Activated T-helper 1 cell treated with Interleukin-2 at 50 U/mL for 16 hours (primary cell): ENCODE measurements at places on chromosomes 3 and 15.
A peak's percentile ranks its signal among the peaks of the same experiment; 100 is the strongest.

GRCh38 chr3:145752576-145752975 is 408.4 kb downstream of the PLOD2 start:
- DNase-seq, result no peak

GRCh38 chr15:81863162-81863561 is 182.7 kb downstream of the MEX3B start:
- no peak for DNase-seq

DNA sequence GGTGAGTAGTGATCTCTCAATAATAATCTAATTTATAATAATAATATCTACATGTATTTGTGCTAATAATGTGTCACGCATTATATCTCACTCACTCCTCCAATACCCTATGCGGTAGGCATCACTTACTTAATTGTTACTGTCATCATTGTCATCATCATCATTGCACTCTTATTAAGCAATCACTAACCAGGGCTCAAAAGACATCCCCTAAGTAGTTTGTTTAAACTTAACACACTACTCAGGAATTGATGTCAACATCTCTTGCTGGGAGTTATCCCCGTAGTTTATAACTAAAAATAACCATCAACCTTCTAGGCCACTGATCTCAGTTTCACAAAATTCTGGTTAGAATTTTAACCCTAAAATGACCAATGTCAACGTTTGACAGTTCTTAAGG is 56.8 kb upstream of the ICE2 start:
- no peak for DNase-seq

DNA sequence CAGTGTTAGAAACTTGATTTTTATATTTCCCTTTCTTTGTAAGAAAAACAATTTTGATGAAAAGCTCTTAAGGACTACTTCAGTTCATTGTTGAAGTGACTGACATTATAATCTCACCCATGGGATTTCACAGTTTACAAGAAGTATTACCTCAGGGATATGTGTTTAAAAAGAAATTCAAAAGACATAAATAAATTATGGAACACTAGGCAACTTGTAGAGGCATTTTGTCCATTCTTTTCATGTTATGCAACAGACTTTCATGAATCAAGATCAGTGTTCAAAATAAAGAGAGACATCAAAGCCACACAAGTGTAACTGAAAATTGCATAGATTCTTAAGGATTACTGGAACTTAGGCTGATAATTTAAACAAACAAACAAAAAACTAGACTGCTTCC is 196.8 kb upstream of the AGTR1 start:
- DNase-seq, result no peak

- peak; percentile 5 for DNase-seq
Measured at GRCh38 chr3:197458179-197458707, 97.5 kb downstream of the BDH1 start.

GRCh38 chr3:132593947-132594323 is 3.1 kb upstream of the ACKR4 start:
- DNase-seq, result no peak

DNA sequence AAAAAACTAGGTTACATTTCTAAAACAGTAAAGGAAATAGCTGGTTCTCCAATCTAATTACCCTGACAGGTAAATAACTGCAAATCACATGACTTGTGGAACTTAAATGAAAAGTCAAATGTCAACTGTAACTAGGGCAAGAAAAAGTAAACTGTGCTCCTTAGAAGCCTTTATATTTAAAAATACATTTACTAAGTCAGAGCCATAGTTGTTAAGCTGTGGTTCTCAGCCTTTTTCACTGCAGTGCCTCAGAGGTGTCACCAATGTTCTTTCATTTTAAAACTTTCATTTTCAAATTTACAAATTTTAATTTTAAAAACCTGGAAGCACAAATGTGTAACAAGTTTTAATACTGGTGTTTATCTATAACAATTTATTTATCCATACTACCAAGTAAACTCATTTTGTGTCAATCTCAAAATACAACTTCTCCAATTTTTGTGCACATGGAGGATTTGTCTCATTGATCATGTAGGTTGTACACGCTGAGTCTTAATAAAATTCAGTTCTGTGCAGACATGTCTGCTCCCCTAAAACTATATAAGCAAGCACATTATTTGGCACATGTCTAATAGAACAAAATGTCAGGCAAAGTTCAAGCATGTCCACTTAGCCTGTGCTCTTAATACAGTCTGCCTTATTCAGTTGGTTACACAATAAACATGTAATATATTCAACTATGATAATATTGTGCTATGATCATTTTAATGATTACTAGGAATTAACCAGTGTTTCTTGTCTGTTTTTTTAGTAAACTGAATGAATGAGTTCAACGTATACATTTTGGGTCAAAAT is 70.4 kb downstream of the DLG1 start:
- no peak for DNase-seq

DNA sequence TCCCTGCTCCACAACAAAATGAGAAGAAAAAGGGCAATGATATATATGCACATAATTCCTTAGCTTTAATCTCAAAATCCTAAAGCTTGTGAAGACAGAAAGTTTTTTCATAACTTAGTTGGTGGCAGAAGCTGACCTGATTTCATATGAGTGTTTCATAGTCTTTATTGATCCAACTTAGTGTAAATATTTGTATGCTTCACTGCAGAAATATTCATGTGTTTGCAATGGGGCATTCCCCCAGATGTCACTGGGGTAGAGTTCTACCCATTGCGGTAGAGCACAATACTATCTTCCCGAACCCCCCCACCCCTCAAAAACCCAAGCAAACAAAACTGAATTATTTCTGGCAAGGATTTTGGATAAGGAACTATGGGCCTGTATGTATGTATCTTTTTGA is 221.2 kb downstream of the THRB start:
- no peak for DNase-seq

DNA sequence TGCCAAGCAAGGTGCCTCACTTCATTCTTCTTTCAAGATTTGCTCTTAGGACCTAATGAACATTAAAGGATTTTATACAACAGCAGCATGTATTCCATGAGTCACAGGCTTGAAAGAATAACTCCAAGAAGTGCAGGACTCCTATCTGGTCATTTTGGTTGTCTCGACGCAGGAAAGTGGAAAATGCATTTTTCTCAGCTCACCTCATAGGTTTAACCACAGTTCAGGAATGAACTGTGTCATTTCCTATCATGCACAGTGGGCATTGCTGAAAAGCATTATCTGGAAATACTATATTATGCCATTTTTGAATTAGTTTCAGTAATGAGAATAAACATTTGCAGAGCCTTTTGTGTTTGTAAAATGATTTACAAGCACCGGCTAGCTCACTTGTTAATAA is 98.7 kb upstream of the BFSP2 start:
- DNase-seq, result no peak

- no peak for DNase-seq
Measured at GRCh38 chr3:152380043-152380442, 111.3 kb downstream of the MBNL1 start.

DNA sequence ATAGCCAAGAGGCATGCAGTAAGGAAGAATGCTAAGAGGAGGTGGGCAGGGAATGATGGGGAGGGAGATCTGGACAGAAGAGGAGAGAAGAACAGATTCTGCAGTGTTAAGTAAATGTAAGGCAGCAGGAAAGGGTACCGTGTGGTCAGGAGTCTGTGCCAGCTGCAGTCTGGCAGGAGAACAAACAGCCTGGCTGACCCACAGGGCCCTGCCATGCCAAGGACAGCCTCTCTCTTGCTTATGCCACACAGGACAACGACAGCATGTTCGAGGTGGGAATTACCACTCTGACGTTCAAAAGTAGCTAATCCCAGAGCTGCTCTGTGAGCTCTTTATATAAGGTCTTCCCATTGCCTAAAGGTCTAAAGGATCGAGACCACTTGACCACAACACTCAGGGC is 31.3 kb downstream of the DAPK2 start:
- no peak for DNase-seq

GRCh38 chr3:186093271-186093900 is 15.5 kb downstream of the ETV5 start:
- DNase-seq, result no peak

- DNase-seq, result no peak
Measured at GRCh38 chr3:66441129-66441528, 59.7 kb downstream of the LRIG1 start.

- no peak for DNase-seq
Measured at GRCh38 chr3:131912255-131912654, 122.6 kb downstream of the CPNE4 start.

GRCh38 chr15:95304151-95304946 is 1026.2 kb upstream of the NR2F2 start:
- no peak for DNase-seq

DNA sequence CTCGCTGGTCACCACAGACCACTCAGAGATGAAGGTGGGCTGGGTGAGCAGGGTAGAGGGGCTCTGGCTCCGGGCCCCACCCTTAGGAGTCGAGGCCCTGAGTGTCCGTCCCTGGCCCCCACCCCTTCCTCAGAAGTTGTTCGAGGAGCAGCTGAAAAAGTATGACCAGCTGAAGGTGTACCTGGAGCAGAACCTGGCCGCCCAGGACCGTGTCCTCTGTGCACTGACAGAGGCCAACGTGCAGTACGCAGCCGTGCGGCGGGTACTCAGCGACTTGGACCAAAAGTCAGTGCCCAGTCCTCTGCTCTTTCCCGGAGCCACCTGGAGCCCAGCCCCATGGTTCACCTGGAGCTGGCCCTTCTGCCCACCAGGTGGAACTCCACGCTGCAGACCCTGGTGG is 28.5 kb downstream of the PTPN23 start:
- no peak for DNase-seq

- DNase-seq, result no peak
Measured at GRCh38 chr3:183857863-183858262, 26.8 kb downstream of the PARL start.

- DNase-seq, result no peak
Measured at GRCh38 chr15:25608926-25609325, 170.1 kb upstream of the UBE3A start.

DNA sequence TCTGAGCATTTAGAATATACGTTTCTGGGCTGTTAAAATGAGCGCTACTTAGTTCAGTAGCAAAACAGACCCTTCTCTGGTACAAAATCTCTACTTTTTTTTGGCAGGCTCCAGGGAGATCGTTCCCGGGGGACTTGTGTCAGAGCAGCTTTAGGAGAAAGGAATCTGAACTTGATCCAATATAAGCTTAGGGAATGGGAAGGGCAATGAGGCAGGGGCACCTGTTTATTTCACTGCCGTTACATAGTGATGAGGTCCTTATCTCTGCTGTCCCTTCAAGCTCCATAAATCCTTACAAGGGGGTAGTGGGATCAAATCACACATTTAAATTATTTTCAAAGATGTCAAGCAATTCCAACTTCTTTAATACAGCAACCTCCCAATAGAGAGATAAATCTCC is 128.7 kb upstream of the BNIP2 start:
- no peak for DNase-seq

DNA sequence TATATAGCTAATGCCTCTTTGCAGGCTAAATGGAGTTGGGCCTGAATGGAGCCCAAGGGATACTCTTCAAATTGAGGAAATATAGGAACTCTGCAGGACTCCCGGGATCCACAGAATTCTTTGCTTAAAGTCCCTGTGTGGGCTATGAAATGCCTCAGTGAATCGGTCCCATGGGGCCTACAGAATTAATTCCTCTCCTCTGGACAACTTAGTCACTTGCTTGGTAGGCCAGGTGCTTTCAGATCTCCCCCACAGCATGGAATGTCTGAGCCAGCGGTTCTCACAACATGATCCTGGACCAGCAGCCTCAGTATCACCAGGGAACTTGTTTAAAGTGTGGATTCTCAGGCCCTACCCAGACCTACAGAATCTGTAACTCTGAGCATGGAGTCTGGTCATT is 15.1 kb upstream of the PRICKLE2 start:
- no peak for DNase-seq

GRCh38 chr15:49323207-49323606 is 99.8 kb upstream of the FGF7 start:
- no peak for DNase-seq

GRCh38 chr3:128074851-128075521 is 22.7 kb downstream of the SEC61A1 start:
- no peak for DNase-seq

DNA sequence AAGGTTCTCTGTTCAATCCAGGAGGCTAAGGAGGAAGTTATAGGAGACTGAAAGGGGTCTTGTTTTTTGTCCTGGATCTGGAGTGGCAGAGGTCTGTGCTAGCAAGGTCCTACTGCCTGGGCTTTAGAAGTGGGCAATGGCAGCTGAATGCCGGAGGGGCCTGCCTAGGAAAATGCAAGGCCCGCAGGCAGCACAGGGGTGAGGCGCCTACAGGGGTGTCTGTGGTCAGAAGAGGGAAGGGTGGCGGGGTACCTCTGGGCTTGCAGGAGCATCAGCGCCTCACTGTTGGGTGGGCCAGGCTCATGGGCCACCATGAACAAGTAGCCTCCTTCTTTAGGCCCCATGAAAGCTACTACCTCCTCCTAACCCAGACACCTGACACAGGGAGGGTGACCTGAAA is 175.4 kb downstream of the PEX5L start:
- DNase-seq, result no peak

- DNase-seq, result no peak
Measured at GRCh38 chr3:5585085-5585484, 397.6 kb downstream of the EDEM1 start.

DNA sequence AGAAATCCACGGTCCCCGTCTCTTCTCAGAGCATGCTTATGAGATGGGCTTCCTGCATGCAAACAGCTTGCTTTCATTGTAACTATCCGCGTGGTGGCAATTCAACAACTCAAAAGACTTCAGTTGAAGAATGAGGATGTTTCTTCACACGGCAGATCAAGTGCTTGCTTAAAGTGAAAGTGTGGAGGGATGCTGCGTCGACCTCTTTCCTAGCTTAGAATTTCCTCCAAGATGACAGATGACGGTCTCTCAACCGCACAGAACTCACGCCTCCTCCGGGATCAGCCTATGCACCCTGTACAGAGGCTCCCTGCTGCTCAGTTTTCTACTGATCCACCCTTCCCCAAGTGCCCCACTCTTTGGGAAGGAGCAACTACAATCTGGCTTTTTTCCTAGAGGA is 47.8 kb downstream of the PCSK6 start:
- no peak for DNase-seq

DNA sequence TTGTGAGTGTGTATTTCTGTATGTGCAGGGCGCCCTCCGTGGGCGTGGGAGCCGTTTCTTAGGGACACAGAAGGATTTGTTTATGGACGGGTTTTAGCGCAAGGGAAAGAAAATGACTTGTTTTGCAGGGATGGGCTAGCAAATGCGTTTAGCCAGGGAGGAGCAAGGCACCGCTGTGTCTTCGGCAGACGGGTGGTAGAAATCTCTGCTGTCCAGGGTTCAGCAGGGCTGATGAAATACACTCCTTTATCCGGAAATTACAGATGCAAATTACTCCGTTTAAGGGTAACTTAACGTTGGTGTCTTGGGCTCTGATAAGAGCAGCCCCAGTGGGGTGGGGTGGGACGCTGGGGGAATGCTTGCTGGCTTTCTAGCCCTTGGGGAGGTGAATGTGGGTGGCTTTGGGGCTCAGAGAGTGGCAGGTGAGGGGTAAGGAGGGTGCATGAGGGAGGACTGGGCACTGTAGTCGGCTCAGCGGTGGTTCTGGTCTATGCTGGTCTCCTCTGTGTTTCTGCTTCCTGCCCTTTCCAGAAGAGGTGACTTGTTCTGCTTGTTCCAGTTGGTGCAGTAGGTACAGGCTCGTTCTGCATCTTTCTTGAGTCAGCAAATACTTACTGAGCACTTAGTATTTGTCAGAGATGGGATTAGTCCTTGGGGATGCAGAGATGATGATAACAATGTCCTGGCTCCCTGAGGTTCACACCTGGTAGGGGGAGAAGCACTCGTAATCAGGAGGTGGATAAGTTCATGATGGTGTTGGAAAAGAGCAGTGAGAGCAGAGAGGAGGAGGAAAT is 954 bp downstream of the SV2B start:
- DNase-seq, result no peak

- no peak for DNase-seq
Measured at GRCh38 chr3:186102687-186103086, 6.2 kb downstream of the ETV5 start.
